ENCODE measurements at places on chromosomes 7 and 10.

DNA sequence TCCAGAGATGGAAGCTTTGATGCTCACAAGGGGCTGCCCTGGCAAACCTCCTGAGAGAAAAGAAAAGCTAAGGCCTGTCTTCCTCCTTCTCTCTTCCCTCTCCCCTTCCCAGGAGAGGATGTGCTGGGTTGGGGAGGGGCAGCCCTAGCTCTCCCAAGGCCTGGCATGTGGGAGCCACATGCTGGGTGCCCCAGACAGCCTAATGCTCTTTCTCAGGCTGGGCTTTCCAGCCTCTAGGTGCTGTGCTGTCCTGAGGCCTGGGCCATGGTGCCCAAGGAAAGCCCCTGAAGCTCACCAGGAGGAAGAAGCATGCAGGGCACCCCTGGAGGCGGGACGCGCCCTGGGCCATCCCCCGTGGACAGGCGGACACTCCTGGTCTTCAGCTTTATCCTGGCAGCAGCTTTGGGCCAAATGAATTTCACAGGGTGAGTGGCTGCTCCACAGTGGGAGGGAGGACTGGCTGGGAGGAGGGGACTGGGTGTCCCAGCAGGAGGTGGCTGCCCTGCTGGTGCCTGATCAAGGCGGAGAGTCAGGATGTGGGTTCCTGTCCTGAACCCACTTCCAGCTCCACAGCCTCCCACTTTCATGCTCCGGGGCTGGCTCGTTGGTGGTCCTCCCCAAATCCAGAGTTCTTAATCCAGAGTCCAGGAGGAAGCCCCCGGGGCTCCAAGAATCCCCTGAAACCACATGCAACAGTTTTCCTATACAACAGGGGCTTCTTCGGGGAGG is 1.7 kb downstream of the CPA5 start:
- DNase-seq, result no peak

DNA sequence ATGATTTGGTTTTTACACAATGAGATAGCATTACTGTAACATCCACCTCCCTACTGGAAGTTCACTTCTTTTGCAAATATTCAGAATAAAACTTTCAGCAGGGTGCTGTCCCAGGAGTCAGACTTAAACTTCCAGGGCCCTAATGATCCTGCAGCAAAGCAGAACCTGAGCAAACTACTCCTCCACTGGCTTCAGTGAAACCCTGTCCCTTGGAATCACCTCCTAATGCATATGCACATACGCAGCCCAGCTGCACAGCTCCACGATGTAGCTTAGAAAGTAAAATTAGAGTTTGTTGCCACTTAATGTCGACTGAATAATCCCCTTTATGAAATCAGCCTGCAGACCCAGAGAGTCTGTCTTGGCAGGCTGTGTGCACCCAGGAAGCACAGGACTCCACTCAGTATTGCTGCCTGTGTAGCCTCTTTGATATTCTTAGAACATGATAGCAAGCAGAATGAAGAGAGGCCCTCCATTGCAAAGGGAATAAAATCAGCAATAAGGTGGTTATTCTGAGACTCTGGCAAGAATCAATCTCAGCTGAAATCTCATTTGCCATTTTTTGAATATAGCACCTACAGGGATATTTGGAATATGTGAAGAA is 1.6 kb downstream of the NPSR1 start:
- no peak for DNase-seq

DNA sequence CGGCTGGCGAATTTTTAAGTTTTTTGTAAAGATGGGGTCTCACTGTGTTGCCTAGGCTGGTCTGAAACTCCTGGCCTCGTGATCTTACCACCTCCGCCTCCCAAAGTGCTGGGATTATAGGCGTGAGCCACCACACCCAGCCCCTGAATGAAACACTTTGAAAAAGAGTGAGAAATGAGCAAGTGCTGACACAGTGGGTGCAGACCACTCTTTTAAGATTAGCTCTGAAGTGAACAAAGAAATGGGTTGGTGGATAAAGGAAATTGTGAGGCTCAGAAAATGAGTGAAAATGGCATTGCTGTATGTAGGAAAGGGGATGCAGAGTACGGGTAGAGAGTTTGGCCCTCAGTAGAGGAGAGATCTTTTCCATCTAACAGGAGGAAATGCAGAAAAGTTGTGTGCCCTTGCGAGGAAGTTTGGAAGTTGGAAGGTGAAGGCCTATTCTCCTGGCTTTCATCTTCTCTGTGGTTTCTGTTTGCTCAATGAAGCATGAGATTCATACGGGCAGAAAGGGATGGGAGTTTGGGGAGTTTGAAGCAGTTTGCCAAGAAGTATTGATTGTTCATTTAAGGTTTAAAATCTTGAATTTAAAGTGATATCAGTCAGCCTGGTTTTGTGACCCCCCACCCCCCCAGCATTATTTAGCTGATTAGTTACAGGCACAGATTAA is 11.0 kb downstream of the MAPK8 start:
- DNase-seq, result no peak

- no peak for DNase-seq
Observed at GRCh38 chr10:80561950-80562349, 24.2 kb downstream of the SH2D4B start.

GRCh38 chr7:105862770-105863169 is 13.6 kb downstream of the ATXN7L1 start:
- DNase-seq, result no peak
